ENCODE measurements at places on chromosomes 6 and 20. TPM values are rescaled to one million over a fixed set of nuclear protein-coding genes. Genes with fewer than 3 reads are reported as not detected.

TRPC4AP gene
- polyA plus RNA-seq, result 52.6 TPM

SLC17A1 gene
- polyA plus RNA-seq, result not detected

CCM2L gene
- polyA plus RNA-seq, result 5.4 TPM

TRERF1 gene
- polyA plus RNA-seq, result 7.6 TPM

DNA sequence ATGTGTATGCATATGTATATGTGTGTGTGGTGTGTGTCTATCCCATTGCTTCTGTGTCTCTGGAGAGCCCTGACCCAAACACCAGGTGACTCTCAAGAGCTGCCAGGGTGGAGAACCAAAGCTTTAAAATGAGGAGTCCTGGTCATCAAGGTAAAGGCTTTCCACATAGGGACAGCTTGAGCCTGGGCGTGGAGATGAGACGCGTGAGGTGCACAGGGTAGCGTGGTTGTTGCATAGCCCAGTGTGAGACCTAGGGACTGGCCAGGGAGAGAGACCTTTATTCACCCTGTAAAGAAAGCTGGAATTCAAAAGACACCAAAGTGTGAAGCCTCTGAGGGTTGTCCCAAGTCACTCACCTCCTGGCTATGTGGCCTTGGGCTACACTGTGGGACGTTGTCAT is 149.1 kb downstream of the SYCP2 start:
- no peak for DNase-seq

GRCh38 chr6:2184700-2185455 is 60.5 kb downstream of the GMDS start:
- no peak for DNase-seq

- no peak for DNase-seq
These were observed 4.5 kb downstream of the DSP start for GRCh38 chr6:7546020-7546369.

DNA sequence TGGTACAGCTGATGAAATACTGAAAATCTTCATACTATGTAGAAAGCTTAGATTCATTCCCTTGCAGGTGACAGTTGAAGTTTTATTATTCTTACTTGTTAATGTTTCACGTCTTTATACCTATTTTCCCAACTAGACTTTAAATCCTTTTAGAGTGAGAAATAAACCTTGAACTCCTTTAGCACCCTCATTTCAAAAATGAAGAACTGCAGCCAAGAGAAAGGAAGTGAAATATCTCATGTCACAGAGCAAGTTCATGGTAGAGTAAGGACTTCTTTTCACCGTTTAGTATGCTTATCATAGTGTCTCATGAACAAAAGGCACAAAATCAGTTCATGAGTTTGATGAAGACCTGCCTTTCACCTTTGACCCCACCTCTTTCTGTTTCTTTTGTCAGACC is 38.5 kb downstream of the ORC3 start:
- no peak for DNase-seq

- DNase-seq, result no peak
These were observed 67.4 kb downstream of the SRC start for GRCh38 chr20:37413379-37413778.

DNA sequence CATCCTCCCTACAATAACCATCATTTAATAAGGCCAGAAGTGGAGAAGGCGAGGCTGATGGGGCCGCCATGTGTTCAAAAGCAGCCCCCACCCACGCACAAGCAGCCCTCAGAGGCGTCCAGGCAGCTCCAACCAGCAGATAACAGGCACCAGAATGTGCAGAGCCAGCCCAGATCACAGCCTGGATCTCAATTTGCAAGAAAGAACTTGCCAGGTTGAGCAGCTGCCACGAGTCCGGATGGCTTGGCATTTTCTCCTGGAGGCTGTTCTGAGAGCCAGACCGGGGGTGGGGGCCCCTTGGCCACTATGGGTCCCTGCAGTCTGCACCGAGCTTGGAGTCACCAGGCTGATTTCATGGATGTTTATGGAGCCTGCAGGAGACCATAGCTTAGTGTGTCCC is 338.1 kb downstream of the PREX1 start:
- no peak for DNase-seq

GRCh38 chr6:2853769-2854395 is 12.2 kb upstream of the SERPINB1 start:
- no peak for DNase-seq

GRCh38 chr6:169189686-169190085 is 64.0 kb downstream of the THBS2 start:
- DNase-seq, result no peak

DNA sequence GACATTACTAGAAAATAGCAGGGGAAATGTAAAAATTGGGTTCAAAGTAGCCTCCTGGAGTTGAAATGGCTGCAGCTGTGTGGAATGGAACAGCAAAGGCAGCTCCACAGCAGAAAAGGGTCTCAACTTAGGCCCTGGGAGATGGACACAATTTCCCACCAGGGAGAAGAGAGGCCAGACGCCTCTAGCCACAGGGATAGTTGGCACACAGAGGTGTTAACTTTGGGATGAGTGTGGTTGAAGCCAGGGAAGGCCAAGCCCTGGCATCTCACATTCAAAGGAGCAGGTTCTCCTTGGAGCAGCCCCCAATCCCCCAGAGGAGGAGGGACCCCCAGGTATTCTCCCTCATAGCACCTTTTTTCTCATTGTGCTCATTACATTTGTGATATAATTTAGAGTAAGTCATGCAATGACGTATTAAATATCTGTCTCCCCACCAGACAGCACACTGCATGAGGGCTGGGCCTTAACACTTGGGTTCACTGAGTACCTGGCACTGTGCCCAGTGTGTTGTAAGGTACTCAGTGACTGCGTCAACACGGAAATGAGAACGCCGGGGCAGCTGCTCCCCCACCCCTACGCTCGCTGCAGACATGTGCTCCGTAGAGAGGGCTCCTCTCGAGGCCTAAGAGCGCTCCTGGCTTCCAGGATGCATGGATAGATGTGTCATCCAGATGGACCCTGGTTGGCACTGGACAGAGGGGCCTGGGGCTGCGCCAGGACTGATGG is 76.0 kb upstream of the CD93 start:
- no peak for DNase-seq

GRCh38 chr6:20805021-20805420 is 270.8 kb downstream of the CDKAL1 start:
- DNase-seq, result no peak

- DNase-seq, result no peak
These were observed 72.6 kb upstream of the PLEKHG1 start for GRCh38 chr6:150527100-150527499.

GRCh38 chr20:18404172-18404571 is 62.7 kb downstream of the DZANK1 start:
- no peak for DNase-seq

- DNase-seq, result no peak
These were observed 10.8 kb downstream of the TRIM26 start for GRCh38 chr6:30202366-30202765.
